ENCODE measurements at places on chromosomes 3 and 15.

DNA sequence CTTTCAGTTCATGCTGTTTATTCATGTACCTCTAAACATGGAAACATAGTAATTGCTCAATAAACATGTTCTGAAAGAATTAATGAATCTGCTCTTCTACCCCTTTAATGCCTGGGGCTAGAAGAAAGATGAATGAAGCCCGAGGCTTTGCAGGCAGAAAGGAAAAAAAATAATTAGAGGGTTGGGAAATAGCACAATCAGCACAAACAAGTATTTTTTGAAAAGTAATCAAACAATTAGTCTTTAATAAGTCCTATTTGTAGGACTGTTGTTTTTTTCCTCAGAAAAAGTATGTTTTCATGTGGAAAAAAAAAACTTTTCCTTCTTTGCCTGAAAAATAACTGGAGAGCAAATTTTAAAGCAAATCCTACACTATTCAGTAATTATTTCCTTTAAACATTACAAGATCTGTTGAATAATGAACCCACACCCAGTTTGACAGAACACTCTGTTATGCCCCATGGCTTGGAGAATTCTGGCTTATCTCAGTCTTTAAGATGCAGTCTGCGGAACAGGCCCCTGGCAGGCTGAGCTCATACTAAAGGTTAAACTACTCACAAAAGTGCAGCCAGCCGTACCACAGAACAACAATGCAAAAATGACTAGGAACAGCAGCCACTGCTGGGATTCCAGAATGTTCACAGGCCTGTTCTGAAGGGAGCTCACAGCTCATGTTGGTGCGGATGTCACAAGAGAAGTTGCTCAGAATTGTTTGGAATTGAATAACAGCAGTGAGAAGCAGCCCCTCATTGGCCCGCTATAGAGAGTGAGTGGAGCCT lies 79.2 kb downstream of the ABI3BP start:
- no peak for DNase-seq

DNA sequence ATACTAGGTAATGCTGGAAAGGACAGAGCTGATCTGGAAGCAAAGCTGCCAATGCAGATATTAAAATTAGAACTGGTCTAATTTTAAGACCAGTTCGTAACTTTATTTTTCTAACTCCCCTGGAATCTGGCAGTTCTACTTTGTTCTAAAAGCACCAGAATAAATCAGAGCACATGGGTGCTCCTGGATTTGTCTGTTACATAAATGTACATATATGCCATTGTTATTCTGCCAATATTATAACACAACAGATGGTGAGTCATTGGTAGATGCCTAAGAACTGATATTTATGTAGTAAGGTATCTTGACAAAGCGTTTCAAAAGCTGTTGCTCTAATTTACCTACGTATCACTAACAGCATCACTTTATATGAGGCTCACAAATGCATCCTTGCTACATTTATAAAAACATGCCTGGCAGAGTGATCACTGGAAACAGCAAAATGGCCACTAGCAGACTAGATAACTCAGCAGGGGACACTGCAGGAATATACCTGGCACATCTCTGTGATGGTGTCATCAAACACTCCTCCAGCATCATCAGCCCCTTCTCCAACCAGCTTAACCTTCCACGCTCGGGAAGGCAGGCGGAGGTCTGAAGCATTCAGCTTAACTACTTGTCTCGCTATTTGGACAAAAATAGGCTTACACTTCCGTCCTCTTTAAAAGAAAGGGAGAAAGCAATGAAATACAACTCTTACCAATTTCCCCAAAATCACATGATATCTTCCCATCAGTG lies 26.2 kb downstream of the FBXL22 start:
- no peak for DNase-seq

- no peak for DNase-seq
These were observed 123.4 kb downstream of the ABI3BP start for GRCh38 chr3:100869787-100870186.

GRCh38 chr3:52891164-52891563 lies 6.2 kb downstream of the STIMATE start:
- DNase-seq, result no peak

- DNase-seq, result no peak
These were observed 8.3 kb upstream of the PGPEP1L start for GRCh38 chr15:99015698-99016568.

DNA sequence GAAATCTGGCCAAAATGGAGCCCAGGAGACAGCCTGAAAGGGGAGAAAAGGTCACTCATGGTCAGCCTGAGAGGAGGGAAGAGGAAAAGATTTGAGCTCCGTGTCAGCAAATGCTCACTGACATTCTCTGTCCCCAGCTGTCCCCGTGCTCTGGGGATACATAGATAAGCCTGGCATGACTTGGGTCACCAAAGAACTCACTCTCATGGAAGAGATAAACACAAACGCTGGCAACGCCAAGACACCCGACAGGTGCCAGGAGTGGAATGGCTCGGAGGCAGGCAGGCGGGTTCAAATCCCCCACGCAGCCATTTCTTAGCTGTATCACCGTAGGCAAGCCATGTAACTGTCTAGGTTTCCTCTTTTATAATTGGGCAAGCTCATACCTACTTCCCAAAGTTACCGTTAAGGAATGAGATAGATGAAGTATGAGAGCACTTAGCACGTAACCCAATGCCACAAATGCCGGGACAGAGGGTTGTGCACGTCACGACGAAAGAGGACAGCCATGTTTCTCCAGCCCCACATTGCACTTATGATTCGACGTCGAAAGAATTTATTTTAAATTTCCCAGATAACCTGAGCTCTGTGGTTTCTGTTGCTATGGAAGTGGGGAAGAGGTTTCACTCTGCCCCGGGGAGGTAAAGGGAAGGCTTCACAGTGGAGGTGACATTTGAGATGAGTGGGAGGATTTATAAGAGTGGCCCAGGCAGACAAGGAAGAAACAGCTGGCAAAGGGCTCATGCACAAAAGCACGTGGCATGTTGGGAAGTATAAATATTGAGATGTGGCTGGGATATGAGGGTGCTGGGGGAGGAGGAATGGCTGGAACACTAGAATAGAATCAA lies 41.4 kb upstream of the TSEN2 start:
- DNase-seq, result no peak

DNA sequence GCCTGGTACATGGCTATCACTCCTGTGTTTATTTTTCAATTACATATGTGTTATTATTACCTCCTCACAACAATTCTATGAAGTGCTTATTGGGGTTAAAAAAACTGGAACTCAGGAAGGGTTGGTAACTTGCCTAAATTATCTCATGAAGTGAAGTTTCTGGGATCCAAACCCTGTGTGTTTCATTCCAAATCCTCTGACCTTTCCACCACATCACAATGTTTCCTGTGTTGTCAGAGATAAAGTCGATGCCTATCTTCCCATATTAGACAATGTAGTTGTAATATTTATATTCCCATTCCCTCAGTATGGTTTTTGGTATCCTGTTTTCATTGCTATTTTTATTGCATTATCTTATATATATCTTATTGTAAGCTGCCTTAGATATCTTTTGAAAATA lies 269.1 kb upstream of the CFAP20DC start:
- DNase-seq, result no peak

- no peak for DNase-seq
These were observed 137.5 kb upstream of the FOXB1 start for GRCh38 chr15:59866642-59867041.

GRCh38 chr15:72604794-72605193 lies 49.7 kb upstream of the GOLGA6B start:
- no peak for DNase-seq

DNA sequence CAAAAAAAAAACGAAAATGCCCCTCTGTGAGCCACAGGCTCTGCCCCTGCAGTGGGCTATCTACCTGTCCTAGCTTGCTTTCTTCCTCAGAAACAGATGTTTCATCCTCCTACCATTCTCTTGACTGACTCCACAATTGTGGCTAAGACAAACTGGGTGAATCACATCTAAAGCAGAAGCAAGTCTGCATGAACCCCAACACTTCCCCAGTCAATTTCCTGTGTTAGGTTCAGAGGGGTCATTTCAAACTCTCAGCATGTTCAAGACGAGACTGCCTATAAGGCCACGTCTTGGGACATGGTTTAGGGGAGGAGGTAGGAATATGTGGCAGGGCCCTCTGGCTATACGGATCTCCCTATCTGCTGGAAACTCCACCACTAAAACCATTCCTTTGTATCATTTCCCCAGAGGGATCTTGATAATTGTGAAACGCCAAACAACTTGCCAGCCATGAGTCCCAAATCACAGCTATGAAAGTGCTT lies 28.6 kb upstream of the ANKDD1A start:
- DNase-seq, result no peak

- DNase-seq, result no peak
These were observed 7.2 kb downstream of the PLA1A start for GRCh38 chr3:119604878-119605277.

- no peak for DNase-seq
These were observed 70.5 kb upstream of the TSEN2 start for GRCh38 chr3:12413721-12414255.

DNA sequence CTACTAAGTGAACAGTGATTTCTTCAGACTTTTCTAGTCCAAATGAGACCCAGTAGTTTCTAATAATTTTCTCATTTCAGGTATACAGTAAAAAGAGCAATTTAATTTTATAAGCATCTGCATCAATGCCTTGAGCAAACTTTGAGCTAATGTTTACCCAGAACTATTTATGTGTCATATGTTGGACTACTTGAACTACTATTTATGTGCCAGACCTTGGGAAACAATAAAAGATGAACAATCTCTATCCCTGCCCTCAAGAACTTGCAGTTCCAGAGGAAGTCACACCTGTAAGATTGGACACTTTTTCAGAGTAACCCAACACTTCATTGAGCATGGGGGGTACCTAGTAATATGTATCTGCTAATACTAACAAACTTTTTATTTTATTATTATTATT lies 2.3 kb upstream of the UBE3A start:
- DNase-seq, result no peak

DNA sequence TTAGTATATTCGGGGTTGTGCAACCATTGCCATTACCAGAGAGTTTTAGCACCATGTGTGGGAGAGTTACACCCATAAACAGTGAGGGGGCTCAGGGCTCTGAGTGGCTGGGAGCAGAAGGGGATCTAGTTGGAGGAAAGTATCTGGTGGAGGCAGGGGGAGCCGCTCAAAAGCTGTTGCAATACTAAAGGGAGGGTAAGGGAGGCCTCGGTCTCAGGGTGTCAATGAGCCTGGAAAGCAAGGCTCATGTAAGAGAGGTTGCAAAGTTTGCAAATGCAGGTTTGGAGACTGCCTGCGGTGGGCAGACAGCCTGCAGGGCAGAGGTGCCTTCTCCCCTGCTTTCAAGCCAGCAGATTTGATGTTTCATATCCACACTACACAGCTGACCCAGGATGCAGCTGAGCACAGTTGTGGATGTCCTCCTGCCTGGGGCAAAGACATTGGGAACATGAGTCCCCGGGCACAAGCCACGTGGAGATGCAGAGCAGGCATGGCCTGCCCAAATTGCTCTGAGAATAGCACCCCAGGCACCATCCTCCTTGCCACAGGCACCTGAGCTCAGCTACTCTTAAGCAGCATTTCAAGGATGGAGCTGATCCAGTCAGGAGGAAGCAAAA lies 181.4 kb downstream of the TLE3 start:
- no peak for DNase-seq

DNA sequence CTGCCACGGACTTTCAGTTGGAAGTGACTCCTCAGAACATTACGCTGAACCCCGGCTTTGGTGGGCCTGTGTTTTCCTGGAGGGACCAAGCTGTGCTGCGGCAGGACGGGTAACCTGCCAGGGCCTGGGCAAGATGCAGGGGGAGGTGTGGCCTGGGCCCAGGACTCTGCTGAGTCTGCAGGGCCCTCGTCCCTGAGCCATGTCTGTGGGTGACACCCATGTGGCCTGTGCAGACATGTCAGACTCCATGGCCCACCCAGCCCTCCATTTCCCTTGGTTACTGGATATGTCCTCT lies 4.9 kb upstream of the ITIH3 start:
- no peak for DNase-seq

DNA sequence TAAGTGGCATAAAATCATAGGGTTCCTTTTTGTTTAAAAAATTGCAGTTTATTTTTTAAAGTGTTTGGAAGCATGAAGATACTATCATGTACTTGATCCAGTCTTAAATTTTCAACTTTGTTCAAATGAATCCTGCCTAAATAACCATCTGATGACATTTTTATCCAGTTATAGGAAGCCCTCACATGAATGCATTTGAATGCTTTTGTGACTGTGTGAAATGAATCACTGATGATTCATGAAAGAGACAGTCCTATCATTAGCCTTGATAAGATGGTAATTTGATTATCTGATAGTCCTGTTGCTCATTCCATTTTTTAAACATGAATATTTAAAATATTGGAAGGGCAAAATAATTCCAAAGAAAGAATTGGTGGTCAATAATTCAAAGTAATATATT lies 401.9 kb upstream of the ROBO2 start:
- no peak for DNase-seq

DNA sequence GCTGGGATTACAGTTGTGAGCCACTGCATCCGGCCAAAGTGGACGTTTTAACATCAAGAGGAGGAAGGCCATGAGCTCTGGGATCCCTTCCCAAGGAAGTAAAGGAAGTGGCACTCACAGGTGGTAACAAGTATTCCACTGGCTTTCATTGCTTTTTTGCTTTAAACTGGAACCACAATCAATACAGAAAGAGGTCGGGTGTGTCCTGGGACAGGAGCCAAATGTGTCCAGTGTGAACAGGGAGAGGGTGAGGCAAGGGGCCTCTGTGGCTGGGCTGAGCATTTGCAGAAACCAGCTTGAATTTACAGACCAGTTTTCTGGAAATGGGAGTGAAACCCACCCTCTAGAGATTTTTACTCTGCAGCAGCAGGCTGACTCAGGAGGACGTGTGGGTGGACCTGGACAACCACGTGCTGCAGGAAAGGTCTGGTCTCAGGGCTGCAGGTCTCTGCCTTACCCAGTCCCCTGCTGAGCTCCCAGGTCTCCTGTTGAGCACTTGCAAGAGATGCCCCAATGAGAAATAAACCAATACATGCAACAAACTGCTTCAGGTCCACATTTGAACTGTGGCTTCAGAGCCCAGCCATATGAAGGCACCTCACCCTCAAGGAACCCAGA lies 42.8 kb upstream of the TMEM115 start:
- no peak for DNase-seq

GRCh38 chr15:24075420-24076089 lies 388.4 kb upstream of the NDN start:
- no peak for DNase-seq

DNA sequence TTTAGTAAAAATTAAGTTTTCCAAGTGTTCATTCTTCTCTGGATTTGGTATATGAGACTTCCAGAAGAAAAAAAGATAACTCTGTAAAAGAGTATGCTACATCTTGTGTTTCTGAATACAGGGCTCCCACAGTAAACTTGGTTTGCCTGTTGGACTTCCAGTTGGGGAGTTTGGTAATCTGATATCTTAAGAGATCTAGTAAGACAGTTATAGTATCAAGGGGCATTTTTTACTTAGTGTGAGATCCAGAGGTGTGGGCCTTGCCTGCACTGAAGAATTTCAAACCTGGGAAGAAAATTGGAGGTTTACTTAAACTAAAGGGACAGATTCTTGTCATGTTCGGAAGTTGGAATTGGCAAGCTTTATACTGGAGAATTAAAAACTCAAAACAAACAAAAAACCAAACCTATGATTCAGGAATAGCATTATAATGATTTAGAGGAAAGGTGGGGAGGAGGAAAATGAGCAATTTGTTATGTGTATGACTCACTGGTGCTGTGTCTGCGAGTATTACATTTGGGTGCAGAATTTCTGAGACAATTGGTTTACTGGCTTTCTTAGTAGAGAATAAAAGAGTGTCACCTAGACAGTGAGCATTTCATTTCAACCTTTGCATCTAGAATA lies 58.9 kb upstream of the ULK4 start:
- DNase-seq, result no peak

Measured in C1 segment of cervical spinal cord (tissue), 14 donors.